ENCODE measurements at places on chromosomes 13 and 19. TPM values are rescaled to one million over a fixed set of nuclear protein-coding genes. Genes with fewer than 3 reads are reported as not detected.

GRCh38 chr19:10669246-10669645, 15.1 kb downstream of the ILF3 start:
- DNase-seq = no peak

GRCh38 chr13:19618977-19619376, 14.5 kb upstream of the MPHOSPH8 start:
- peak; percentile 67 for DNase-seq

- no peak for DNase-seq
Measured at GRCh38 chr13:109792416-109793059, 6.2 kb upstream of the IRS2 start.

- DNase-seq = no peak
Measured at GRCh38 chr13:46097015-46097414, 7.8 kb downstream of the CPB2 start.

GRCh38 chr13:48302871-48303358, 636 bp upstream of the RB1 start:
- DNase-seq = no peak

GRCh38 chr19:39314016-39314728, 6.5 kb downstream of the LRFN1 start:
- no peak for DNase-seq

GRCh38 chr19:10660346-10660745, 6.2 kb downstream of the ILF3 start:
- DNase-seq = no peak

- peak; percentile 64 for DNase-seq
Measured at GRCh38 chr19:38506723-38507550, 73.4 kb downstream of the RYR1 start.

GRCh38 chr19:39405958-39406655, 540 bp upstream of the ZFP36 start:
- DNase-seq = no peak

GRCh38 chr13:73633817-73634460, 500.3 kb downstream of the KLF12 start:
- no peak for DNase-seq

- peak; percentile 3 for DNase-seq
Measured at GRCh38 chr19:13505761-13506470, 363 bp downstream of the CACNA1A start.

GRCh38 chr19:39778763-39779162, at the start of gene LEUTX:
LEUTX (plus strand) TSS chr19:39778854; CDS start chr19:39778921, 67 bp downstream.
- no peak for DNase-seq

- no peak for DNase-seq
Measured at GRCh38 chr19:18158467-18158866, 5.5 kb downstream of the PIK3R2 start.

DNA sequence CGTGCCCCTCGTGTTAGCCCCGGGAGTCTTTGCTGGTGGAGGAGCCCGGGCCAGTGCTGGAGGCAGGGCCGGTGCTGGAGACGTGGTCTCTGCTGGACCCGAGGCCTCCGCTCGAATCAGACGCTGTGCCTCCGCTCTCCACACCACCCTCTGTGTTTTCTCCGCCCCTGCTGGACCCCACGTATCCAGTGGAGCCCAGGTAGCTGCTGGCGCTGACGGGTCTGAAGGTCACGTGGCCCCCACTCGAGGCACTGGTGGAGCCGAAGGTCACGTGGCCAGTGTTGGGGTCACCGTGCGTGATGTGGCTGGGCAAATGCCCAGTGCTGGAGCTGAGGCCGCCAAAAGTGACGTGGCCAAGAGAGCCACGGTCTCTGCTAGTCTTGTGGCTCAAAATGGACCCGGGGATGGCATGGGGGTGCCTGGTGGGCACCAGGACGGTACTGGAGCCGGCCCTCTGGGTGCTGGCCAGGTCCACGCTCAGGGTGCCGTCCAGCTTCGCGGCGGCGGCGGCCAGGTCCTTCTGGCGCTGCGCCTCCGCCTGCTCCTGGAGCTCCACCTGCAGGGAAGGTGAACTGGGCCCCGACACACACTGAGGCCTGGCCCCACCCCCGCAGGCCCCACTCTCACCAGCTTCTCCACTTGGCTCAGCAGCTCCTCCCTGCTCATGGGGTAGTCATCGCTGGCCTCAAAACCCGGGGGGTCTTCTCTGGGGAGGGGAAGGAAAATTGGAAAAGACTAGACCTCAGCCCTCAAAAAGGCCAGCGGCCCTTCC, 27.3 kb downstream of the ZNF114 start:
- no peak for DNase-seq

DNA sequence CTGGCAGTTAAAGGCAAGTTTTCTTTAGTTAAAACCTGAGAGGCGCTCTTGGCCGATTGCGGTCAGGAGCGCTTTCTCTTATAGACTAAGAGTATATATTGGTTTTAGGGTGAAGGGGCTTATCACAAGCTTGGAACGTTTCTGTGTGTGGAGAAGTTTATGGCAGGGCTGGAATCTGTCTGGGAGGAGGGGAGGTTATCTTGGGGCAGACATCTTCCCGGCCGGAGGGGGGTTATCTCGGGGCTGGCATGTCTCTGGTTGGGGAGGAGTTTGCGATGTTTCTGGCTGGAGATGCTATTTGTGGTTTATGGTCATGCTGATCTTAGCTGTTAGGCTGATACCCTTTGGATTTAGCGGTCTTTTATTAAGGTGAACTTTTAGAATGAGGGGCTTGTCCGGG, 18.3 kb downstream of the KDM4B start:
- DNase-seq = no peak

DNA sequence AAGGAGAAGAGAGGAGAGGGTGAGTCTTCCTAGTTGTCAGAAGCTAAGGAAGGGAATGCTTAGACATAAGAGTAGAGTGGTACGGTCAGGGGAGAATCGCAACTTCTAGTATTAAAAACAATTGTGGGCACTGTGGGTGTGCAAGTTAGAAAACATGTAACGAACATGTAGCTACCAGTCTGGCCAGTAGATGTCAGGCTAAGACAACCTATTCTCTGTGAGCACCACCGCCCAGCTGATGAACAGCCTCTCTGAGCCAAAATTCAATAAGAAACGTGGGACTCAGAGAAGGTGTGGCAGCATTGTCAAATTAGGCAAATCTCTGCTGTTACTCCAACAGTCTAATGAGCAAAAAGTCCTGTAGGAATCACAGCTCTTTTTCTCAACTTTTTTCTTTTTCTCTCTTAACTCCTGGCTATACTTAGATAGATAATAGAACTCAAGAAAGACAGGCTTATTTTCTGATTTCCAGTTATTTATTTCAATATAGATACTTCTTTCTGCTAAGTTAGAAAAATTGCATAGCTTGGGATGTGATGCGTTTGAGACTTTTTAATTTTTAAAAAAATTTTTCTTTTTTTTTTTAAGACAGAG, 186.2 kb downstream of the USP12 start:
- DNase-seq = peak; percentile 86

- no peak for DNase-seq
Measured at GRCh38 chr13:44808185-44808584, 181.1 kb downstream of the NUFIP1 start.

DNA sequence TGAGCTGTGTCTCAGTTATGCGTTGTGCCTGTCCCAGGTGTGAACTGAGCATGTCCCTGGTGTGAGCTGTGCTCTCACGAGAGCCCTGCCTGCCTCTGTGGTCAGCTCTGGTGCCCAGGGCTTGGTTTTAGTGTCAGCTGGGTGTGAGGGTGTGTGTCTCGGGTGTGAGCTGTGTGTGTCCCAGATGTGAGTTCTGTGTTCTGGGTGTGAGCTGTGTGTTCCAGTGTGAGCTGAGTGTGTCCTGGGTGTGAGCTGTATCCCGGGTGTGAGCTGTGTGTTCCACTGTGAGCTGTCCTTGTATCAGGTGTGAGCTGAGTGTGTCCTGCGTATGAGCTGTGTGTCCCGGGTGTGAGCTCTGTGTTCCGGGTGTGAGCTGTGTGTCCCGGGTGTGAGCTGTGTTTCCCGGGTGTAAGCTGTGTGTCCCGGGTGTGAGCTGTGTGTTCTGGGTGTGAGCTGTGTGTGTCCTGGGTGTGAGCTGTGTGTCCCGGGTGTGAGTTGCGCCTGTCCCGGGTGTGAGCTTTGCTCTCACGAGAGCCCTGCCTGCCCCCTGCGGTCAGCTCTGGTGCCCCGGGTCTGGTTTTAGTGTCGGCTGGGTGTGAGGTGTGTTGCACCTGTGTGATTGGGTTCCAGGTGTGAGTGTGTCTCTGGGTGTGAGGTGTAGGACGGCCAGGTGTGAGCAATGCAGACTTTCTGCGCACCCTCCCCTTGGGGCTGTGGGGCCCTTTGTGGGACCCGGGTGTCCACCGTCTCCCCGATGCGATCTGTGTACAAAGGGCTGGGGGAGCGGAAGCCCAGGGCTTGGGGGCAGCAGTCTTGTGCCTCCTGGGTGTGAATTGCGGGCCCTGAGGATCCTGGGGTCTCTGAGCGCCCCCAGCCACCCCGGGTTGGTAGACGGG, 7.1 kb upstream of the PEAK3 start:
- no peak for DNase-seq

DNA sequence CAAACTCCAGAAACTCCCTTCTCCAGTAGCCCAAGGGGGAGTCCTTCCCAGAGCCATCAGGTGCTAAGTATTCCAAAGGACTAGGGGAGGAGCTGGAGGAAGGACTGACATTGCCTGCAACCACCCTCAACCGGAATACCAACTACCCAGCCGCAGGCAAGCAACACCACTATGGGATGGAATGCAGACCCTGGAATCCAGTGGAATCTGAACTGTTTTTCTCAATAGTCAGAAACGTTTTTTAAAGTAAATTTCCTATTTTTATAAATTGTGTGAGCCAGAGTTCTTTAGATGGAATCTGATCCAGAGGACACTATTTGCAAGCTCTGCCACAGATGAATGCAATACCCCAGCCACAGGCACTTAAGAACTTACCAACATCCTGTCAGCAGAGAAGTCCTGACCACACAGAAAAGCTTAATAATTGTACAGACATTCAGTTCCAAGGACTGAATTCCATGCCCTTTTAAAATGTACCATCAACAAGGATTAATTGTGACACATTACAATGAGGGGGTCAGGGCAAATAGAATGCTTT, 92.1 kb downstream of the USP12 start:
- no peak for DNase-seq

DNA sequence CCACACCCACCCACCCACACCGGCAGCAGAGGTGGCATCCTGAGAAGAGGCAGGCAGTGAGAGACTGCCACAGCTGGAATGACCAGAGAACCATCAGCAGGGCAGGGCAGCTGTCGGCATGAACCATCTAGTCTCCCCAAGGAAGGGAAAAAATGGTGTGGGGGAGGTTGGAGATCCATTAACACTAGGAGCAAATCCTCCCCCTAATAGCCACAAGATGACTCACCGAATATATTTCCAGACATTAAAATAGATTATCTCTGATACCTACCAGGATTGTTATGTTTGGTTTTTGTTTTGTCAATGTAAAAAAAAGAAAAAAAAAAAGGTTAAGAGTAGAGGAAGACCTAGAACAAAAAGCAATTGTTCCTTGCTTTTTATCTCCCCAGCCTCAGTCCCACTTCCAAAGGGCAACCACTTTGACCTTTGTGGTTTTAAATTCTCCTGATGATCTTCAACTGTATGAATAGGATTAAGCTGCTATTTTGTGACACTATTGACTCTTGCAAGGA, 34.2 kb downstream of the THSD1 start:
- peak; percentile 68 for DNase-seq

DNA sequence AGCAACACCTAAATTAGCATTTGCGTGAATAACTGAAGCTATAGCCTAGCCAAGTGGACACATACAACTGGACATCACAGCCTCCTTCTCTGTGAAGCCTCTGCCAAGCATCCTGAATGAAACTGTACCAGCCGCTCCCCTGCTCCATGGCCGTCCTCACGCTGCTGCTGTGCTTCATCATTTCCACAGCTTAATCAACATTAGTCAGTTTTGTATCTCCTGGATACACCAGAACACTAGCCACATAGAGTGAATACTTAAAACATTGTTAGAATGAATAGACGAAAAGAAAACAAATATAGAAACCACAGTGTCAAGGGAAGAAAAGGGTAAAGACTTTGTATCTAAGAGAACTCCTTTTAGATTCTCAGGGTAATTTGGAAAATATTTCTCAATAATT, 1526.9 kb downstream of the EFNB2 start:
- no peak for DNase-seq

DNA sequence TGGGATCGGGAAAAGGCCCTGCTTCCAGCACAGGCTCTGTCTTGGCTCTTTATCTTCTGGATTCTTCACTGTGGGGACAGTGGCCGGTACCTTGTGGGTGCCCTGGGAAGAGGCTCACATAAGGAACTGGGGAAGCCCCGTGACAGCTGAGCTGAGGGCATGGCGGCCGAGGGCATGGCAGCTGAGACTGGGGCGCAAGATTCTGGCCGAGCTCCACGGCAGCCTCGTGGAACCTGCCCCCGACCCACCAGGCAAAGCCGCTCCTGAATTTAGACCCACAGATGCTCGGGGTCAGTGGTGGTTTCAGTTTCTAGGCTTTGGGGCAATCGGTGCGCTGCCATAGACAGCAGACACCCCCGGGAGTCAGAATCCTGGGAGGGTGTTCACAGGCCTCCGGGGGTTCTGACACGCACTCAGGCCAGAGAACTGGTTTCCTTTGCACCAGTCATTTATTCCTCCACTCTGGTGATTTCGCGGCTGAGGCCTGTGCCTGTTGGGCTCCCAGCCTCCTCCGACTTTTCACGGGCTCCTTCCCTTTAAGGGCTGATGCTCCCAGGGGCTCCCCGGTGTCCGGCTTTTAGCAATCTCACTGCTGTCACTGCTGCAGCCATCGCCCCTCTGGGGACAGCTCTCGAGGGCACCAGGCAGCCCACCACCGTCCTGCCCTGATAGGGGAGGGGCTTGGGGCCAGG, 117.6 kb downstream of the TEX29 start:
- no peak for DNase-seq

The PNMA8C gene
- total RNA-seq = not detected

The ERICH6B gene
- not detected for total RNA-seq

The CABP5 gene
- total RNA-seq = not detected

The ZNF575 gene
- not detected for total RNA-seq

The ATP11A gene
- total RNA-seq = 32.0 TPM

The CCDC169 gene
- 1.2 TPM for total RNA-seq

The KLK3 gene
- total RNA-seq = not detected

The CALR3 gene
- not detected for total RNA-seq

The ZNF90 gene
- 0.84 TPM for total RNA-seq

The ERICH4 gene
- not detected for total RNA-seq

The ZNF345 gene
- 4.0 TPM for total RNA-seq

The METTL21C gene
- not detected for total RNA-seq

The ZNF606 gene
- 16.7 TPM for total RNA-seq

The ZNF112 gene
- total RNA-seq = 8.3 TPM

The RNF17 gene
- total RNA-seq = 0.09 TPM

All from dermis blood vessel endothelial cell (primary cell).